ENCODE measurements at places on chromosomes 1 and 21.

DNA sequence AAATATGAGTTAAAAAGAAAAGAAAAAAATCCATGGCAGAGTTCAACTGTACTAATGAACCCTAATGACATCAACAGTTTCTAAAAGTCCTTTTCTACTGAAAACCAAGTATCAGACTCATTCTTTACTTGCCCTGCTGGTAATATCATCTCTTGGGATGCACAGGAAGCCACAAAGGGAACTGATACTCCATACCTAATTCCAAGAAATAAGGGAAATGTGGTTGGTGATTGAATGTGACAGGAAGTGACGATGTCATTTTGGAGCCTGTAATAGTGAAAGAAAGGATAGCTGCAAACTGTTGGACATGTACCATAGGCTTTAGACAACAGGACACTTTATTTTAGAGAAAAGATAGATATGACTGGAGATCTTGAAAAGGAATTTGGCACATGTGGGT, 98.7 kb upstream of the VAV3 start:
- no peak for DNase-seq

GRCh38 chr1:207124389-207124788, 20.4 kb downstream of the C4BPA start:
- no peak for DNase-seq

GRCh38 chr1:161061419-161061818, 8.3 kb downstream of the ARHGAP30 start:
- DNase-seq = no peak

DNA sequence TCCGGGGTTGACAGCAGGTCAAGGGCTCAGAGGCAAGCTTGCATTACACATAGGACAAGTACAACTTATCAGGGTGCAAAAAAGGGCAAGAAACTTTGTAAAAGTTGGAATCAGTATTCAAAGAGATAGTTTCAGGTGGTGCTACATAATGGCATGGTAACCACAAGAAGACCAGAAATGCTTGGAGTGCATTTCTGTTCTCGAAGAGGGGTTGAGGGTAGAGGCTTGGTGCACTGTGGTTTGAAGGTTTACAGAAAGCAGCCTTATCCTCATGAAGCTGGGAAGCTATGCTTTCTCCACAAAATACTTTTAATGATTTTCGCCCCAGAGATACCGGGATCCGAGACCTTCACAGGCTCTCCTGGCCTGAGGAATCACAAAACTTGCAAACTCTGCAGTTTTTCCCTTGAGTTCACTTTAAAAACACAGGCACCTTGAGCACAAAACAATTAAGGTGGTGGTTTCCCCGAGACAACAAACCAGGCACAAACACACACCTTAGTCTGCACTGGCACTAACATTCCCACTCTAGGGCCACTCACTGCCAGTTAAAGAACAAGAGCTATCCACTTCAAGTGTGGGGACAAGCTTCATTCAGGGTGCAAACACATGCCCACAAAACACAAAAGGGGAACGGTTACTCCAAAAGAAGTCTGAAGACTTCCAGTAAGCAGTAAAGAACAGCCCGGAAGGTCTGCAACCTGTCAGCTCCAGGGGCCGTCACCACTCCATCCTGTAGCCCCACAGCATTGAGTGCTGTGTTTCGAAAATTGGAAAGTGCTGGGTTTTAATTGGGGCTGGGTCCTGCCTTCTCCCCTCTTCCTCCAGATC, 29.8 kb upstream of the NFIA start:
- DNase-seq = no peak

- DNase-seq = no peak
These were observed 235.2 kb upstream of the IRF2BP2 start for GRCh38 chr1:234845097-234845660.

DNA sequence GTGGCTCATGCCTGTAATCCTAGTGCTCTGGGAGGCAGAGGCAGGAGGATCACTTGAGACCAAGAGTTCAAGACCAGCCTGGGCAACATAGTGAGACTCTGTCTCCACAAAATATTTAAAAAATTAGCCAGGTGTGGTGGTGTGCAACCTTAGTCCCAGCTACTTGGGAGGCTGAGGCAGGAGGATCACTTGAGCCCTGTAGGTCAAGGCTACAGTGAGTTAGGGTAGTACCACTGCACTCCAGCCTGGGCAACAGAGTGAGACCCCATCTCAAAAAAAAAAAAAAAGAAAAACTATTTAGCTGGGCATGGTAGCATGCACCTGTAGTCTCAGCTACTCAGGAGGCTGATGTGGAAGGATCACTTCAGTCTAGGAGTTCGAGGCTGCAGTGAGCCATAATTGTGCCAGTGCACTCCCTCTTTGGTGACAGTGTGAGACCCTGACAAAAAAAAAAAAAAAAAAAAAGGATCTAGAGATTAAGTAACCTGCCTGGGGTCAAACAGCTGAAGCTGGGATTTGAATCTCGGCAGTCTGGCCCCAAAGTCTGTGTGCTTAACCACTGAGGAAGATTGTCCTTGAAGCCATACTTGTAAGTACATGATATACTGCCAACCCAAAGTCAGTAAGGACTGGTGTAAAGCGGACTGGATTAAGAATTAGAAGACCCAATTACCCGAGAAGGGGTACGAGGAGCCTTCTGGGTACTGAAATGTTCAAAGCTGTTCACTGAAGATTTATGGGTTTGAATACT, 31.8 kb downstream of the LRRN2 start:
- DNase-seq = no peak

DNA sequence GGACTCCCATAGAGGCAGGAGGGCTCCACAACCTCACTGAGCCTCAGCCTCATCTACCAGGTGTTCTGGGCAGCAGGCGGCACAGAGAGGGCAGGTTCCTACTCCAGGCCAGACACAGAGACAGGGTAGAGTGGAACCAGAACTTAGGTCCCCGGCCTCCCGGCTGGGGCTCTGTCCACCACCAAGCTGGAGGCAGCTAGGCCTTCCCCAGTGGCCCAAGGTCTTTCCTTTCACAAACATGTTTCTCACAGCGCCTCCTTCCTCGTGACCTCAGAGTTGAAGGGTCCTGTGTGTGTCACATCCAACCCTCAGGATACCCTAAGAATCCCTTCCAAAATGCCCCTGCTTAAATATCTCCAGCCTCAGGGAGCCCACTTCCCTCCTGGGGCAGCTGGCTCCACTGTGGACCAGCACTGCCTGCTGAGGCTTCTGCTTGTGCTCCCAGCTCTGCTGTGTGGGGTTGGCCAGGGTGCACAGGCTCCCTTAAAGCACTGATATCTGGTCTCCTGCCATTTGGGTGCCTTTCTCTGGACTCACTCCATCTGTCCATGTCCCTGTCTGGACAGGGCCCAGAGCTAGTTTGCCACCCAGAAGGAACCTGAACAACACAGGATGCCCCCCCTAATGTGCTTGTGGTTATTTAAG, 33.2 kb upstream of the MAGOH start:
- no peak for DNase-seq

DNA sequence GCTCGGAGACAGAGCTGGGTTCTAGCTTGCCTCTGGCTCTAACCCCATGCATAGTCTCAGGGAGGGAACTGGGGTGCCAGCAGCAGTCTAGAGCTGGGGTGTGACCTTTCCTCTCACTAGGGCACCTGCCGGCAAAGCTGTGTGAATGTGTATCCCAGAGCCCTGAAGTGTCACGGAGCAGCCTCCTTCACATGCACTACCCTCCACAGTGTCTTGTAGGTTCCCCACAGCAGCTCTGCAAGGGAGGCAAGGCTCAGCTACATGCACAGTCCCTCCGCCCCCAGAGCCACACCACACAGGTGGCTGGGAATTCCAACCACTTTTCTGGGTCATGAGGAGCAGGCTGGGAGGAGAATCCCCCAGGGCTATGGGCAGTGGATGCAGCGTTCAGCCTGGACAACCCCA, 7.7 kb upstream of the HPCA start:
- no peak for DNase-seq

DNA sequence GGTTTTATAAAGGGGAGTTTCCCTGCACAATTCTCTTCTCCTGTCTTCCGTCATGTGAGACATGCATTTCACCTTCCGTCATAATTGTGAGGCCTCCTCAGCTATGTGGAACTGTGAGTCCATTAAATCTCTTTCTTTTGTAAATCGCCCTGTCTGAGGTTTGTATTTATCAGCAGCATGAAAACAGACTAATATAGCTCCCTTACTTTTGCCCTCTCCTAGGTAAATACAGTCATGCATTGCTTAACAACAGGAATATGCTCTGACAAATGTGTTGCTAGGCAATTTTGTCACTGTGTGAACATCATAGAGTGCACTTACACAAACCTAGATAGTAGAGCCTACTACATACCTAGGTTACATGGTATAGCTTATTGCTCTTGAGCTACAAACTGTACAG, 616.8 kb downstream of the RWDD3 start:
- no peak for DNase-seq

DNA sequence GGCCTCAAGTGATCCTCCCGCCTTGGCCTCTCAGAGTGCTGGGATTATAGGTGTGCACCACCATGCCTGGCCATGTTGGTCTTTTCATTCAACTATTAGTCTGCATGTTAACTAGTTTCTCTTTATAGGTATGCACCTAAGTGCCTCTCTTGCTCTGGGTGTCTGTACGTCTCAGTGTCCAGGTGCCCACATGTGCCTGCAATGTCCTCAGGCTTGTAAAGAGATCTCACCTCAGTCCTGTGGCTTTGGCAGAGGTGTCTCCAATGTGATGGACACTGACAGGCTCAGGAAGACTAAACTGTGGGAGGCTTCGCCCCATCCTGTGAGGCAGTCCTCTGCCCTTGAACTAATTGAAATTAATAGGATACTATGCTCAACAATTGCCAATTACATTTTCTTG, 526.3 kb downstream of the PTPRU start:
- DNase-seq = no peak

DNA sequence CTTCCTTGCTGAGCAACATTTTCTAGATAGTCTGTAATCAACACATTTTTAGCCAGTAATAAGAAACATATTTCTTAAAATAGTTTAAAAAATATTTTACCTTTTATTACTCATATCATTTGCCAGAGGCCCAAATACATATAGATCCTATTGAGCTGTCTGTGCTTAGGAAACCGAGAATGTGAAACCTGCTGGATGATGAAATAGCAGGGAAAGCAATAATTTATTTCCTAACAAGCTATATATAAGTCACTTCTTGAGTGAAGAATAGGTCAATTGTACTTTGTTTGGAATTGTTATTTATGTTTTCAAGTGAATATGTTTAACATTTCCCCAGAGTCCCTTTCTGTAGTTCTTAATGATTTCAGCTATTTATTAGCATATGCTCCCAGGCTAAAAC, 339.9 kb upstream of the TMPRSS15 start:
- no peak for DNase-seq

- no peak for DNase-seq
These were observed 3.8 kb upstream of the ATP6V1G3 start for GRCh38 chr1:198544265-198544664.

DNA sequence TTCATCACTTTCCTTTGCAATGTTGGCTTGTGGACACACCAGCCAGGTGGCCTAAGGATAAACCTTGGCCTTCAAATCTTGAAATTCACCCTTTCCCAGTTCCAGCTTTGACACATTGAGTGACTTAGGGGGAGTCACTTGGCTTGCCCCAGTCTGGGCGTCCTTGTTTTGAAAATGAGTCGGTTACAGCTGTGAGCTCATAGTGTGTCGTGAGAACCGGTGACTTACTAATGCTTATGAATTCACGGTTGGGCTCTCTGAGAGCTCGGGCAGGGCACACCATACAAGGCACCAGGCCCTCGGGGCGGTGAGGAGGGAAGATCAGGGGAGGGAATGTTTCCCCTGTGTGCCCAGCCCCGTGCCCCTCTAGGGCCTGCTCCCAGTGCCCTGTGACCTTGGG, 126.9 kb upstream of the TMPRSS2 start:
- DNase-seq = no peak

DNA sequence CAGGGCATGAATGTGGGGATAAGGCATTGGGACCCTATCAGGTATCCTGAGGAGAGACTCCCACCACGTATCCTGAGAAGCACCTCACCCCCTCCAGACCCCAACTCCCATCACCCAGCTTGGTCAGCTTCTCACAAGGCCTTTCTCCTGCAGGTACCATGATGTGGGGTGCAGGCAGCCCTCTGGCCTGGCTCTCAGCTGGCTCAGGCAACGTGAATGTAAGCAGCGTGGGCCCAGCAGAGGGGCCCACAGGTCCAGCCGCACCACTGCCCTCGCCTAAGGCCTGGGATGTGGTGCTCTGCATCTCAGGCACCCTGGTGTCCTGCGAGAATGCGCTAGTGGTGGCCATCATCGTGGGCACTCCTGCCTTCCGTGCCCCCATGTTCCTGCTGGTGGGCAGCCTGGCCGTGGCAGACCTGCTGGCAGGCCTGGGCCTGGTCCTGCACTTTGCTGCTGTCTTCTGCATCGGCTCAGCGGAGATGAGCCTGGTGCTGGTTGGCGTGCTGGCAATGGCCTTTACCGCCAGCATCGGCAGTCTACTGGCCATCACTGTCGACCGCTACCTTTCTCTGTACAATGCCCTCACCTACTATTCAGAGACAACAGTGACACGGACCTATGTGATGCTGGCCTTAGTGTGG, 1.3 kb downstream of the GPR3 start:
- DNase-seq = no peak

DNA sequence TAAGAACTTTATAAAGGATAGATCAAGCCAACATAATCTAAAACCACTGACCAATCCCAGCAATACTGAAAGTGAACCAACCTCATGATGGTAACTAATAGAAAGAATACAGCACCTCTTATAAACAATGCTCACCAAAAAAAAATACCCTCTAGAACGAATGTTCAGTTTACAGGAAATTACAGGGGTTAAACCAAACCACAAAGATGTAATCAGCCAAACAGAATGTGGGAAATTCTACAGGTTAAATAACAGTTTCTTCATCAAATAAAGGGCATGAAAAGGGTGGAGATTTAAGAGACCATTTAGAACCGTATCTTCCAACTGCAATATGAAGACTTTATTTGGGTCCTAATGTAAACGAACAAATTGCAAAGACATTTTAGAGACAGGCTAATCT, 30.4 kb downstream of the ARID4B start:
- DNase-seq = no peak

GRCh38 chr1:33250217-33250616, 6.1 kb upstream of the ZNF362 start:
- no peak for DNase-seq

GRCh38 chr1:229836324-229836723, 210.3 kb downstream of the URB2 start:
- DNase-seq = no peak

DNA sequence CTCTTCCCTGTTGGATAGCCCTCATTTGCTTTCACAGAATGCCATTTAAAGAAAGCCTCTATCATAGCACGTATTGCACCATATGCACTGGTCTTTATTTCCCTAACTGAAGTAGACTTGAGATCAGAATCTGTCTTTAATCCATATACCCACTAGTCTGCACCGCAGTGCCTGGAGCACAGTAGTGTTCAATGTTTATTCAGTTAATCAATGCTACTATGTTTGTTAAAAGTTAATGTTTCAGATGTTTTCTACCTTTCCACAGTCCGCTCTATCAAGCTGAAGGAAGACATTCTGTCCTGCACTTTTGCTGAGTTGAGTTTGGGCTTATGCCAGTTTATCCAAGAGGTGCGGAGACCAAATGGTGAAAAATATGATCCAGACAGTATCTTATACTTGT, 139.2 kb downstream of the ZMYM4 start:
- no peak for DNase-seq

- DNase-seq = no peak
These were observed 110.2 kb downstream of the PSMG1 start for GRCh38 chr21:39073063-39073462.

All from NCI-H1092 (cell line).